H4 (cell line): ENCODE measurements at places on chromosomes 5 and 9.
A peak's percentile ranks its signal among the peaks of the same experiment; 100 is the strongest.

- DNase-seq: no peak
Measured at GRCh38 chr5:133873449-133873848, 95.0 kb downstream of the C5orf15 start.

- DNase-seq: peak; percentile 72
Measured at GRCh38 chr5:78527054-78527859, 121.3 kb downstream of the LHFPL2 start.

DNA sequence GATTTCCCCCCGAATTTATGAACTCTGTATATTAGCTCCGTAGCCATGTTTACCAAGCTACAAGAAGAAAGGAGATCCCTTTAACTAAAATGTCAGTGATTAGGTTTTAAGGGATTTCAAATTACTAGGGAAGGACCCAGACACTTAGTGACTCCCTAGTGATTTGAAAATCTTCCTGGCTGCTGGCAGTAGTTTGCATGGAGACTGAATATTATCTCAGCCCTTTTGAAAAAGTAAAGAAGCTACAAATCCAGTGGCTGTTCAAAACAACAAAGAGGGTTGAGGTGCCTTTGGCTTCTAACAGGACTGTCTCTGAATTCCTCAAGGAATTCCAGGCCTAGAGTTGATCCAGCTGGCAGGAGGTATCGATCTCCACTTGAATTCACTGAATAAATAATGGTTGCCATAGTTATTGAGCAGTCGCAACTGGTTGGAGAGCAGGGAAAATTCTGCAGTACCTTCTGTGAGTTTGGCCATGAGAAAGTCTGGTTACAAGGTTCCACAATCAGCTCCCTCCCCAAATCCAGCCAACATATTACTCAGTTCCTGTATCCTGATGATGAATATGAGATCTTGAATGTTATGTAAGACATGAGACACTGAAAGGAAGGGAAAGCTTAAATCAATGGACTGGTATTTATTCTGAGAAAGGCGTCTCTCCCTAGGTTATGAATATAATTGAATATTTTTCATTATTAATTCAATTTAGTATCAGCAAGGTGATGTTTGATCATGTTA, 37.7 kb downstream of the NR4A3 start:
- no peak for DNase-seq

- DNase-seq: peak; percentile 8
Measured at GRCh38 chr9:76109953-76110352, 219.5 kb downstream of the PCSK5 start.
